Fibroblast of skin of left quadriceps (primary cell): ENCODE measurements at places on chromosomes 1 and 21.

- no peak for DNase-seq
Measured at GRCh38 chr1:2598329-2598931, 11.9 kb downstream of the PRXL2B start.

DNA sequence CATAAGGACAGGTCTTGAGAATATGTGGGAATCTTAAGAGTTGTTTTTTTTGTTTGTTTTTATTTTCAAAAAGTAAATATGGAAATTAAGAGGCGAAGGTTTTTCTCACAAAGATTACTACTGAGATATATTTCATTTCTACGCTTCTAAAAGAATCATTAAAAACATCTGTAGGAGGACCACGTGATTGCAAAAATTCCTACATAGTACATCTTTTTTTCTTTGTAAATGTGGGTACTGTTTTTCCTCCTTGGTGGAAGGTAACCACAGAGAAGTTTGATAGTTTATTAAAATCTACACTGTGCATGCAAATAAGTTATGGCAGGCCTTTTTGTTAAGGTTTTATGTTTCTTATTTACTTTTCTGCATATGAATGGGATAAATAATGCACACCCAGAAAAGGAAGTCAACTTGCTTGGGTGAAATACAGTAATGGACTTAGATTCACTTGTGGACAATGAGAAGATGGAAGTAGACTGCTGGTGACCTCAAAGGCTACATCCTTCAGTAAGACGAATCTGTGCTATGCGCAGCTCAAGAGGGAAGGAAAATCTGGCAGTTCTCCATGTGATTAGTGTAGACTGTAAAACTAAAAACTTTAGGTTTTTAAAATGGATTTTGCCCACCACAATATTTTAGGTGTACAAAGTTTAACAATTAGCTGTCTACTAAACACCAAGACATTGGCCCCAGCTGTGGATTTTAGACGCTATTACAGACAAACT is 2.0 kb downstream of the AK5 start:
- peak; percentile 23 for DNase-seq

- DNase-seq, result no peak
Measured at GRCh38 chr1:212968368-212968863, 18.1 kb downstream of the VASH2 start.

- no peak for DNase-seq
Measured at GRCh38 chr1:32100359-32100758, 7.5 kb upstream of the KPNA6 start.

DNA sequence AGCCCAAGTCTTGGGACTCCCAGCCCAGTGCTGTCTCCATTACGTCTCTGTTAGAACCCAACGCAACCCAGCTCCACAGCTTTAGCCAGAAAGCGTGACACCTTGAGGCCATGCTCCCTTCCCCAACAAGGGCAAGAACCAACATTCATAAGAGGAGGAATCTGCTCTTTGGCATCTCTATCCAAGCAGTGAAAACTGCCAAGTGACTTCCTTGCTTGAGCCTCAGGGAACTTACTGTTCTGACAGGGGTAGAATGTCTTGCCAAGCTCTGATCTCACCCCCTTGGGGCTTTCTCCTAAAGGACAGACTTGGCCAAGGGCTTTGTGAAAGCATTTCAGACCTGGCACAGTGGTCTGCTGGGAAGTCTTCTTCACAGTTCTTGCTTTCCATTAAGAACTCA is 56.6 kb downstream of the SYT6 start:
- no peak for DNase-seq

- DNase-seq, result no peak
Measured at GRCh38 chr21:15742052-15742670, 12.4 kb downstream of the USP25 start.

DNA sequence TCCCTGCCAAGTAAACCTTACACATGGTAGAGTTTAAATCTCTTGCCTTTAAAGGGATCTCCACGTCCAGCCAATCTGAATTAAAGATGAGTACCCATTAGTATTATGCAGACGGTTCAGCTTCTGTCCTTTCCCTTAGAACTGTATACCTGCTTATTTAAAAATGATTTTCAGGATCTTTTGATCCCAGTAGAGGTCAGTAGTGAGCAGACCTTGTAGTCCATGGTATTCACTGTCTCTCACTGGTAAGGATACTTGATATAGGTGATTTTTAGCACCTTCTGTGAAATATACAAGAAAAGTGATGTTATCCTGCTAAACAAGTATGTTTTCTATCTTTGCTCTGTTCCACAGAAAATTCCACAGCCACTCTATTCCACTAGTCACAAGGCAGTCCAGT is 1211.6 kb upstream of the ADGRL4 start:
- DNase-seq, result peak; percentile 34

GRCh38 chr1:223143537-223144248 is 645 bp upstream of the TLR5 start:
- DNase-seq, result no peak

DNA sequence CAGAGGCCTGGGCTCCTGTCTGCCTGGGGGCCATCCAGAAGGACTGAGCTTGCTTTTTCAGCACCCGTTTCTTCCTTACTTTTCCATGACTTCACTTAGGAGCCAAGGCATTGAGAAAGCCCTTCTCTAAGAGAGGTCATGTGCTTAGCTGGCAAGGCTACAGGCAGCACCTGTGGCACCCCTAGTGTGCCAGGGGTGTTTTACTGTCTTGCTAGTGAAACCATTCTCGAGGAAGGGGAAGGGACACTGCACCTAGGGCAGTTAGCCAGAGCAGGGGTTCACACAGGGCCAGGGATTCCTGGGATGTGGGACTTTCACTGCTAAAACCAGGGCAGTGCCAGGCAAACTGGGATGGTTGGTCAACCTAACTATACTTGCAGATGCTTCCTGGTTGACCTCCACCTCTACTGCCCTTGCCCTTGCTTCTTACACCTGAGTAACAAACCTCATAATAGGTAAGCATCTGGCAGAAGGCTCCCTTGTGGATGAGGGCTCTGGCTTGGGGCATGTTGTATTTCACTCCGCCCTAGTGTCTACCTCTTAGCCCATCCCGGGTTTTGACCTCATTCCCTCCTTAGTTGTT is 69.2 kb downstream of the NOS1AP start:
- DNase-seq, result no peak

DNA sequence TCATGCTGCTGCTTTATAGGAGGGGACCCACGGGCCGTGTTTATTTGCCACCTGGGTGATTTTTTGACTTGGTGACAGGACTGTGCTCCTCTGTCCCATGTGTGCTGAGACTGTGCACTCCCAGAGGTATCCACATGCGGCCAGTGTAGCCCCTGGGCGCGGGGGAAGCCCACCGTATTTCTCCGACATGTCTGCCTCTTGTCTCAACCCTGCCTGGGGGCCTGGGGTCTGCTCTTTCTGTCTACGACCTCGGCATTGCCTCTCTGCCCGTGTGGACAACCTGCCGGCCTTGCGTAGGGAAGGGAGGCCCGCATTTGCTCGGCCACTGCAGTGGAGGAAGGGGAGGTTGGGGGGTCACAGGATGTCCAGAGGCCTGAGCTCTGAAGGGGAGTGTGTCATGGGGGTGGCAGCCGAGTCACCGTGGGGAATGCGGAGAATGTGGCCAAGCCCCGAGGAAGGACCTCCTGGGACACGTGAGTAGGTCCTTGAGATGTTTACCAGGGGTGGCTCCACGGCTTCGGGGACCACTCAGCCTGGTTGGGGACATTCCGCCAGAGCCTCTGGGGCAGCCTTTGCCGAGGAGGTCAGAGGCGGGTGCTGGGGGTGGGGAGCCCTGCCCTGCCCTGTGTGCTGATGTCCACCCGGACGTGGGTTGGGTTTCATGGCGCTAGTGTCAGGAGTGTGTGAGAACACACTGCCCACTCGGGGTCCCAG is 11.0 kb downstream of the PRKCZ start:
- DNase-seq, result no peak

- no peak for DNase-seq
Measured at GRCh38 chr1:231206856-231207255, 34.2 kb upstream of the GNPAT start.

GRCh38 chr1:62716397-62716796 is 28.2 kb upstream of the DOCK7 start:
- no peak for DNase-seq
